ENCODE measurements at places on chromosomes 4 and X.

DNA sequence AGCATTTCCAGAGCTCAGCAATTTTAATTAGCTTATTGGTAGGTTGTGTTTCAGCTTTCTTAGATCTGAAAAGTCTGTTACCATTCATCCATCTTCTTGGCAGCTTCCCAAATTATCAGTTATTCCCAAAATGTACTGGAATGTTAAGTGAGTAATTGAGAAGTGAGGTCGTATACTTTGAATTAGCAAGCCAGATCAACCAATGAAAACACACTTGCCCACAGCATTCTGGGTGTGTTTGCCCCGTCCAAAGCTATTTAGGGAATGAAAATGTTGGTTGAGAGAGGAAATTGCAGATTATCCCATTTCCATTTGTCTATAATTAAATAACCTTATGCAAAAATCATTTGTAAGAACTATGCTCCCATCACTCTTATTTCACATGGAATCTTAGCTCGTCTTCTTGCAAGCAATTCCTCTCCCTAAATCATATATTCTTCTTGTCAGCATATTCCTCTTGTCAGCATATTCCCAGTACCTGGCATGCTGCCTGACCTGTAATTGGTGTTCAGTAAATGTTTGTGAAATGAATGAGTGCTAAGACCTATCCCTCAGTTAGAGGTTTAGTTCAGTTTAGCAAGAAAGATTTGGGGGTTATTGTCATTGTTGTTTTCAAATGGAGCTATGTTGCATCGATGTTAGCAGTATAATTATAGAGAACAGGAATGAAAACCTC lies 23.3 kb upstream of the ANTXR2 start:
- DNase-seq: no peak

DNA sequence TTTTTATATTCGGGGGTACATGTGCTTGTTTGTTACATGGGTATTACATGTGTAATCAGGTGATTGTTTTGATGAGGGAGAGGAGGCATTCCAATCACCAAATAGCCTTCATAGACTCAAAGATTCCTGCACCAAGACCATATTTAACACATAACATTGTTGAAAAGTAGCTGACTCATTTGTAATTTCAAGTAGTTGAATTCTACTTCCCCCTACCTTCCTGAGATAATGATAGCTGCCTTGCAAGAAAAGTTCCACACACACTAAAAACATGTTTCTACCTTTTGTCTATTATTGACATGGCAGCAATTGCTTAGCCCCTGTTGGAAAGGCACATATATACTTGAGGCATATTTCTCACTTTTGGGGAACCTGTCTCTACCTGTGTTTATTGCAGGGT lies 16.1 kb downstream of the PGAM4 start:
- no peak for DNase-seq

GRCh38 chr4:73919691-73920090 lies 50.5 kb downstream of the CXCL1 start:
- no peak for DNase-seq

DNA sequence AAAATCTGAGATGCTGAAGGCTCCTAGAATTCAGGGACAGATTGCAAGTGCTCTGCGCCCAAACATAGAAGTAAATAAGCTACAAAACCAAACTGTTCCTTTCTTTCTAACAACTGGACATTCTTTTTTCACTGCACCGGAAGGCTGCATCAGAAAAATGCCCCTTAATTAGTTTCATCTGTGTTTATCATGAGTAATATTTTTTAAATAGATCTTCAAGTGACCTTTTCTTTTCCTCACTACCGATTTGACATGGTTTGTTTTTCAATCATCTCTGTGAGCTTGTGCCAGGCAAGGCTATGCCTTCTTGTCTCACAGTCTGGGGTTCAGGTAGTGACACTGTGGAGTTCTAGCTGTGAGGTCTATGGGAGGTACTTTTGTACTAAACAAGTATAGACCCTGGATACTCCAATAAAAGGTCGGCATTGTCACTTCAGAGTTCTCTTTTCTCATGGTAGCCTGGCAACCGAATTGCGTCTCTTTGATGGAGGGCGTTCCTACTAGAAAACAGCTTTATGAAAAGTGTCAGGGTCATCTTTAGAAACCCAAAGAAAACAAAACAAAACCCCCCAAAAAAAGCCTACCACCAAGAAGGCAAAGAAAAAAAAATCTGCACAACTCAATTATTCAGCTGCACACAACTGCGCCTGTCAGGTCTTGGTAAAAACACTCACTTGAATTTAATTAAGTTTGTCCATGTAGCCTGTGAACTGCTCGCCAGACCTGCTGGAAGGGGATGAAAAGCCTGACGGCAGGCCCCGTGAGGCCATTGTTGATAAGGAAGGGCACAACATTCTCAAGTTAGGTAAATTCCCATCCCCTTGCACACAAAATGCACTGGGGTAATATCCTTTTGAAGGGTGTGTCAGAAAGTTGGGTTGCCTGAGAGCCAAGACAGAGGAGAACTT lies 22.8 kb upstream of the ADAMTS3 start:
- no peak for DNase-seq

- DNase-seq: no peak
These were observed 97.7 kb upstream of the PTPN13 start for GRCh38 chr4:86496094-86497080.

DNA sequence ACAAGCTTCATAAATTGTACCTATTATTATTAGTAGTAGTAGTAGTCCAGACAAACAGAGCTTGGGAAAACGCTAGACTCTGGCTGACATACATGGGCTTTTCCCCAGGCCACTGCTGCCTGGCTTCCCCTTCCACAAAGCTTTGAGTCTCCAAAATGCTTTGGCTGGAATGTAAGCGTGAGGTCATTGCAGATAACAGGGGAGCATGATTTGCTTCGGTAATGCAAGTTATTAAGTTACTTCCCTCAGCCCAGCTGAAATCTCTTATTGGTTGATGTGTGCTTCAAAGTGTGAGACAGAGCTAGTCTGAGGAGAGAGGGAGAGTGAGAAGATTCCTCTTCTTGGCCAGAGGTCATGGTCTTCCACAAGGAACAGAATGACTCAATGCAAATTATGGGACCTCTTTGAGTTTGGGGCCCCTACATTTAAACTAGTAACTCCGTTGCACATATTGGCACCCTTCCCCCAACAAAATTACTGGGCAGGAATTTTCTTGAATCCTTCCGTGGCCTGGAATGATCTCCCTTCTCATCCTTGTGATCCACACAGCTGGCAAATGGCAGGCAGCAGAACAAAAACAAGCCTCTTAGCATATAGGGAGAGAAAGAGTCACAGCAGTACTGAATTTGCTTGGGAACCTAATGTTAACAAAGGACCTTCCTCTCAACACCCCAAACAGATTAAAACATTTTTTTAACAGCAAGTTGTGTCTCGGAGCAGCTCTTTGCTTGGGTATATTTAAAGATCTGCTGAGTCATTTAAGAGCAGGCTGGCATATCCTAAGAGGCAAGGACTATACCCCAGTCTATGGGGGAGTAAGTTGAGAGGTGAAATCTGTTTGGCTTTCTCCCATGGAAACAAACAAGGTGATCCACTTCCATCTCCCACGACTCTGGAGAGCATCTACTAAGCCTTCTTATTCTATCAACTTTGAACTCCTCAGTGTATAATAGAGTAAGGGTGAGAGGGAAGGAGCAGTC lies 19.9 kb downstream of the AR start:
- no peak for DNase-seq

GRCh38 chrX:117327373-117327772 lies 789.2 kb downstream of the KLHL13 start:
- DNase-seq: no peak

DNA sequence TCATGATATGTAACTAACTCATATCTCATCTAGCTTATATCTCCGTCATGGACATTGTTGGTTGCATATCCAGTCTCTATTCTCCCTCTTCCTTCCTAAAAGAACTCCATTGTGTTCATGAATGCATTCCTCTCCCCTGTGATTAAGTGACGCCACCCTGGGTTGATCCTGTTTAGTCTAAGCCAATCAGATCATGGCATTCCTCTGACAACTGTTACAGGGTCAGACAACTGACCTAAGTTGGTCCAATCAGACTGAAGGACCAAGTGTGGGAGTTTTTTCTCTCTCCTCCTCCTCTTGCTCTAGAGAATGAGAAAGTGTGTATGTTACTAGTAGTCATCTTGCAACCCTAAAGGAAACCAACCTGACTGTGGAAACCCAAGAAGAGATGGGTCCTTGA lies 3.6 kb downstream of the APOO start:
- no peak for DNase-seq

DNA sequence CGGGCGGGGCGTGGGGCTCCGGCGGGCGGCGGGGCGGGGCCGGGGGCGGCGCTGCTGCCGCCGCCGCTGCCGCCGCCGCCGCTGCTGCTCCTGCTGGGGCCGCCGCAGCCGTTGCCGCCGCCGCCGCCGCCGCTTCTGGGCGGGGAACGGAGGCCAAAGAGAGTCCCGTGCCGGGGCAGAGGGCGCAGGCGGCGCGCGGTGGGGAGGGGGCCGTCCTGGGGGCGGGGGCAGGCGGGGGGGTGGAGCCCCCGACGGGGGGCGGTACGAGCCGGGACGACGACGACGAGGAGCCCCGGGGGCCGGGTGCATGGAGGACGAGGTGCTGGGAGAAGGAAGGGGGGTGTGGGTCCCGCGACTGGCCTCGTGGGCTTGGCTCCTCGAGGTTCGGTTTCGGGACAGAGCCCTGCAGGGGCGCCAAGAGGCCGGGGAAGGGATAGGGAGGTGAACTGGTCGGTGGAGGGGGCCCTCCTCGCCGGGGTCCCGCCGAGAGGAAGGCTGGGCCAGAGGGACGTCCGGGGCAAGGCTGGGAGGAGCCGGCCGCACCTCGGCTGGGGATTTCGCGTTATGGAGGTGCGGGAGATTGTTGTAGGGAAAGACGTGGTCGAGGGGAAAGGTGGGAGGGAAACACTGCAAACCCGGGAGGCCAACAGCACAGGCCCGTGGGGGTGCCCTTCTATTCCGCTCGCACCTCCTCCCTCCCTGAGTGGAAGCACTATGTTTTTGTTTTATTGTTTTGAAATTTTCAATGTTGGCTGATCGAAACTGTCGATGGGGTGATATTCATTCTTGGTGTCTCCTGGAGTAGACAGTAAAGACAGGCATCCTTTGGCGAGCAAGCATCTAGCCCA lies 1.9 kb downstream of the BCORL1 start:
- DNase-seq: no peak

GRCh38 chr4:147863111-147863747 lies 131.3 kb downstream of the ARHGAP10 start:
- no peak for DNase-seq

DNA sequence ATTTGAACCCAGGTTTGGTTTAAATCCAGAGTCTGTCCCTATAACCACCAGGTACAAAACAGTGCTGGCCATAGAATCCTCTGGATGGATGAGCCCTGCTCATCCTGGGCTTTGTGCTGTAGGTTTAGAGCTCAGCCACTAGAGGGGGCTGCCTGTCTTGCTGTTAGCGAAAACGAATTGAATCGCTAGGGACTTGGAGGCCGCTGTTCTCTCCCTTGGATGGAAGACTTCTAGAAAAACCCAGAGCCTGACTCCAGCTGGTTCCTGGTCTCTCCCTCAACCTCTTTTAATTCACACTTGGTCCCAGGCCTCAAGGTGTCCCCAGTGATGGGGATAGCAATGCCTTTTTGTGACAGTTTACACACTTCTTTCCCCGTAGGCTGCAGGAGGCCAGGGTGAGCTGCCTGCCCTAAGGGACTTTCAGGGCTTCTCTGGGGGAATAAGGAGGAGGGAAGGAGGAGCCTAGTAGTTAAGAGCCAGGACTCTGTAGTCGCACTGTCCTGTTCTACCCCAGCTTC lies 8.7 kb downstream of the RIPPLY1 start:
- DNase-seq: no peak

DNA sequence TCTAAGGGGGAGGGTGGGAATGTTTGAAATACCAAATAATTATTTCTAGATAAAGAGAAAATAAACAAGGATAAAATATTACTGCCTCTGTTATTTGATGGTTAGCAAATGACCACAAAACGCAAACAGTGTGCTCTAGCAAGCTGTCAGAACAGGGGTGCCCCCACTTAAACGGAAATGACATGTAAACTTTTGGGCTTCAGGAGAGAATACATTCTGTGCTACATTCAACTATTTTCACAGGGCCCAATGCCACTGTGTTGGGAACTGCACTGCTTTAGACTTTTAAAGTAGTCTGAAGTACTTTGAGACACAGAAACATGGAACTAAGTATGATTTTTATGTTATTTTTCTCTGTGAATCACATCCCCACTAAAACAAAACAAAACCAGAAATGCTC lies 14.1 kb downstream of the CD40LG start:
- DNase-seq: no peak

DNA sequence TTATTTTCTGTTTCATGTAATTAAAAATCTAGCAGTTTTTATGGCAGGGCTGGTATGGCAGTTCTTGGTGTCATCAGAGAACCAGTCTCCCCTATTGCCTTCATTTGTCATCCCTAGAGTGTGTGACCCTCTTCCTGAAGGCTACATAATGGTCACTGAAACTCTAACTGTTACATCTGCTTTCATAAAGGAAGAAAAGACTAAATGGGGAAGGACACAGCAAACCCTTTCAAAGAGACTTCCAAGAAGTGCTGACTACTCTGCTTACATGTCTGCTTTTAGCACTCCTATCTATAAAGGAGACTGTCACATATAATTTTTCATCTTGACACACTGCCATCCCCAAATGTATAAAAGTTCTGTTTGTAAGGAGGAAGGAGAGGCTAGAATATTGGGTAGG lies 105.9 kb upstream of the DIAPH2 start:
- no peak for DNase-seq

- DNase-seq: no peak
These were observed 71.3 kb downstream of the STIM2 start for GRCh38 chr4:26931966-26932365.

DNA sequence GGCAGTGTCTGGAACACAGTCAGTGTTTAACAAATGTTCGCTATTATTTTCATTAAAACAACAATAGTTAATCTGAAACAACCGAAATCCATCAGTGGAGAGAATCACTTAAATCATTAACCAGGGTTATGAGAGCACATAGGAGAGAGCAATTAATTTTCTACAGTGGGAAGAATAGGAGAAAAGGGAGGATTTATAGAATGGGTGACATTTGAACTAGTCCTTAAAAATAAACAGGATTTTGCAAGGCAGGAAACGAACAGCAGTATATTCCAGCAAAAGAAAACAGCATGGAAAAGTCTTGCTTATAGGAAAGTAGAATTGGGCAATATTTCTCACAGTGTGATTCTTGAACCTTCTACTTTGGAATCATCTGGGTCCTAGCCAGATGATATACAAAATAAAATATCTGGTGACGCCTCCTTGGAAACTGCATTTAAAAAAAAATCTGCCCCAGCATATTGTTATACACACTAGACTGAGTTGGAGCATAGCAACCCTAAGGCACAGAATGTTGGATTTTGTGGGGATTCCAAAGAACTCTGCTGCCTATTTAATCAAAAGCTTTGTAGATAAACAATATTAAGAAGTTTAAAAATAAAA lies 56.1 kb downstream of the INTS12 start:
- DNase-seq: no peak

- DNase-seq: no peak
These were observed 134.6 kb upstream of the BOD1L1 start for GRCh38 chr4:13762130-13762529.

GRCh38 chr4:44738615-44739014 lies 12.3 kb upstream of the GNPDA2 start:
- DNase-seq: no peak
